AG09319 (cell line): ENCODE measurements at places on chromosomes 5 and 9.

GRCh38 chr9:97475059-97475458 lies 26.4 kb upstream of the TMOD1 start:
- no peak for DNase-seq

GRCh38 chr9:21812415-21812814 lies 10.0 kb downstream of the MTAP start:
- DNase-seq: no peak

DNA sequence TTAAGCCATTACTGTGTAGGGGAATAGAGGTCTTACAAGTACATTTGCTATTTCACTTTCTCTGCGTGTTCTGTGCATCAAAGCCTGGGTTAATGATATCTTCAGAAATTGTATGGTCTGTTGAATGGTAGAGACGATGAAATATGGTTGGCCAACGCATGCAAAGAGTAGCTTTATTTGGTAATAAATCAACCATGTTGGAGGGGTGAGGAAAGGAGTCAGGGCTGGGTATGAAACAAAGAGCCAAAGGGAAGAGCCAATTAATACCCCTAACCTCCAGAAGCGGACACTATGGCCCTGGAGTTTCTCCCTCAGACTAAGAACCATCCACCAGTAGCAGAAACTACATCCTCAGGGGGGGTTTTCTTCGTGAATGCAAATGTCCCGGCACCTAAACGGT lies 1974.0 kb upstream of the WWC1 start:
- DNase-seq: no peak

DNA sequence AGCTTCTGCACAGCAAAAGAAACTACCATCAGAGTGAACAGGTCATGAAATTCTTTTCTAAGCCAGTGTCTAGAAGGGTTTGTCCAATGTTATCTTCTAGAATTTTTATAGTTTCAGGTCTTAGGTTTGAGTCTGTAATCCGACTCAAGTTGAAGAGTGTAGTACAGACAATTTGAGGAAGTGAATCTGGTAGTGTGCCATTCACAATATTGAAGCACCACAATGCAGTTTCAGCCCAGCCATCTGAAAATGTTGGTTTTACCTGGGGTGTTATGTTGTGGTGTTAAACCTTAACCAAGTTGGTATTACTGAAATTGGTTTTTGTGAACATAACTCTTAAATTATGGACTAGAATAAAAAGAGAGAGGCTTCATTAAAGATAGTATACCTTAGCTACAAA lies 77.2 kb downstream of the ADAMTS16 start:
- DNase-seq: no peak

GRCh38 chr5:180718810-180719453 lies 20.9 kb downstream of the OR2Y1 start:
- peak; percentile 2 for DNase-seq

- DNase-seq: no peak
Observed at GRCh38 chr9:38419181-38419580, 5.1 kb downstream of the IGFBPL1 start.

DNA sequence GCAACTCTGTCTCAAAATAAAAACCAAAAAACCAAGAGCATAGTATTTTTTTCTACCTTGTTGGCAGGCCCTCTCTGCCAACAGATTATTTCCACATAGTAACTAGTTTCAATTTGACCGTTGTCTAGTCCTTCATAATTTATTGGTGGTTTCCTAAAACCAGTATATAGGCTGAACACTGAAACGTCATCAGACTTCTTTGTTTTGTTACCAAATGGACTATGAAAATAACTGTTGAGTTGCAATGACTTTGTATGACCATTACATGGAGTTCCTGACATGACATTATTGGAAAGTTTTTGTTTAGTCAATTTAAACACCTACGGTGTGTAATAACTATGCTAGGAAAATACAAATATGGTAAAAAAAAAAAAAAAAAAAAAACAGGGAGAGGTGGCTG lies 1.7 kb downstream of the AGGF1 start:
- DNase-seq: no peak

GRCh38 chr5:71767661-71768060 lies 48.6 kb downstream of the CARTPT start:
- no peak for DNase-seq

- no peak for DNase-seq
Observed at GRCh38 chr9:19828576-19829109, 39.8 kb upstream of the SLC24A2 start.

GRCh38 chr9:133509179-133510083 lies 15.3 kb downstream of the MYMK start:
- no peak for DNase-seq

DNA sequence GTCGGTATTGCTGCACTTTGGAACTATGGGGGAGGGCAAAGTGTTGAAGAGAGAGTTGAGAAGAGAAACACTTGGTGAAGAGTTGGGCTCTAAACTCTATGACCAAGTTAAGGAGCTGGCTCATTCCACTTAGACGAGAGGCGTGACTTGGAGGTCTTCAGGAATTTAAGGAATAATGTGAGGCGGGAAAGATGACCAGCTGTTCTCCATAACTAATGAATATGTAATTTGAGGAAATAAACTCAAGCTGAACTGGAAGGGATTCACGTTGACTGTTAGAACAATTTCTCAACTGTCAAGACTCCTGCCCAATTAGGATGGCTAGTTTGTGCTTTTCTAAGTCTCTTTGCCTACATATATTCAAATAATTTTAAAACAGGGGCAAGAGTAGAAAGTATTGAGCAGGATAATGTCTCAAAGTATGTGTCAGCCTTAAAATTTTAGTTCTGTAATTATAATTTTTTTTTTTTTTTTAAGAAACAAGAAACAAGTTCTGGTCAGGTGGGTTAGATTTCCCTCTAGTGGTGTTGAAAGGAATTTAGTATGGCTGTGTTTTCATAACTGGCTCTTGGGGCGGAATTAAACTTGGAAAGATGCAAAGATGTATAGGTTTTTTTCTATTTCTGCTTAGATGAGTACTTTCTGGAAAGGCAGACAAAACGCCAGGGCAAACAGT lies 33.4 kb downstream of the TMEM252 start:
- DNase-seq: no peak

DNA sequence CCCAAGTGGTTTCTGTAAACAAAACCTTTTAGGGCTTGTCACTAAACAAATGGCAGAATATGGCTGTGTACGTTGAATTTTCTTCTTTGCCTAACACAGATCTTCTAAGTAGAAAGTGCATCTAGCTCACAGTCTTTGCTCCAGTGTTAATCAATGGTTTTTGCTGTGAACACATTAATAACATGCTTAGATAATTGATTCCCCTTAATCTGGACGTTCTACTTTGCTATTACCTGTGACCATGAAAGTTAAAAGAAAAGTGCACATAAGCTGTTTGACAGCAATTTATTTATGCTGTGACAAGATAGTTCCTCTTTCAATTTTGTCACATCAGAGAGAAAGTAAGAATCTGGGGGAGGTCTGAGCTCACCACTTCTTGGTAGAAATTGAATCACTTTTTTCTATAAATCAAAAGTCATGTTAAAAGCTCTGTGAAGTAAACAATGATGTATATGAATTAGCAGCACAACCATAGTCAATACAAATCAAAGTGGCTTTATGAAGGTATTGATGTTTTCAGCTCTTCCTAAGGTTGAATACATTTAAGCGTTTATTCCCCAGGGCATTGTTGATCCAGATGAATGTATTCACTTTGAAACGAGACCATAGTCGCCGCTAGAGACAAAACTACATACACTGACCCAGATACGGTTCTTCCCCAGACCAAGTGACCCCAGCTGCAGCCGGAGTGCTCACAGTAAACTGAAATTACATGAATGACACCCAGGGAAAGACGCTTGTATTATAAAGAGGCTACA lies 174.6 kb upstream of the ZNF608 start:
- DNase-seq: no peak

DNA sequence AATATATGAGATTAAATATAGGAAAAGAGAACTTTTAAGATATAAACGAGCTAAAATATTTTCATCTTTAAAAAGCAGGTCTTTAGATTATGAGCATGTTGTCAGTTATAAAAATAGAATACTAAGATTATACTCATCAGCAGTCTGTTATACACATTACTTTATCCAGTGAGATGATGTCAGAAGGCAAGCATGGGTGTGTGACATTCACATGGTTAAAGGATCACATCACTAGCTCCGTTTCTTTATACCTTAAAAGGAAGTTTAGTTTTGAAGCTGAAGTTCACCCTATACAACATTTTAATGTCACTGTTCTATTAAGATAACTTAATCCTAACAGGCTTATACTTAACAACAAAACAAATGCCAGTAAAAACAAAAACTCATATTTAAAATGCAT lies 59.6 kb downstream of the RICTOR start:
- DNase-seq: peak; percentile 35

- DNase-seq: no peak
Observed at GRCh38 chr5:8523501-8523900, 654.6 kb downstream of the MTRR start.
